ENCODE measurements at places on chromosomes 2 and 18.

DNA sequence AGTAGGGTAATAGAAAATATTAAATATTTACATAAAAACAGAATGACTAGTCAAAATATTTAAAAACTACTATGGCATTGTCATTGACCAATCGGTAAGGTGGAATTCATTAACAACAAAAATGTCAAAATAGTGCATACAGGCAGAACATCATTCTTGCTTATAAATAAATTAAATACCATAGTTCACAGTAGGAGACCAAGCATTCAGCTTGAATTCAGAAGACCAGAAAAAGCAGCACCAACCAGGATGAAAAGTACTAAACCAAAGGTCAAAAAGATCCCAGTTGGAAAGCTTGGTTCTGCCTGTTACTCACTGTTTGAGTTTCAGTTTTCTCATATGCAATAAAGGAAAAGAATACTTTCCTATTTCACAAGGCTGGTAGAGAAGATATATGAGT is 244.3 kb downstream of the OSR1 start:
- no peak for DNase-seq

DNA sequence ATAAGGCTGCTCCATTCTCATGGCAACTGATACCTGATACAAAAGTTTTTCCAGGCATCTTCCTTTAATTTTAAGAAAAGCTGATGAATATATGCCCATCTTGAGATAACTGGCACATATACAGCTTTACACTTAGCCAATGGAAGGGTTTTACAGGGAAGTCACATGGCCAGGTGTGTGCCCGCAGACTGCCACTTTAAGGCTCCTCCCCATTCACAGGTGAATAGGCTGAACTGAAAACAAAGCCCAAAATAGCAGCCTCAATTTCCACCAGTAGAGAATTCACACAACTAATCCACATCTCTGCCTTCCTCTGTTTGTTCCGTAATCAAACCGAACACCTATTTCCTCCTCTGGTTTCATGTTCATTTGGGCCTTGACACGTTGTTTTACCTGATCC is 9.8 kb upstream of the ME2 start:
- no peak for DNase-seq

DNA sequence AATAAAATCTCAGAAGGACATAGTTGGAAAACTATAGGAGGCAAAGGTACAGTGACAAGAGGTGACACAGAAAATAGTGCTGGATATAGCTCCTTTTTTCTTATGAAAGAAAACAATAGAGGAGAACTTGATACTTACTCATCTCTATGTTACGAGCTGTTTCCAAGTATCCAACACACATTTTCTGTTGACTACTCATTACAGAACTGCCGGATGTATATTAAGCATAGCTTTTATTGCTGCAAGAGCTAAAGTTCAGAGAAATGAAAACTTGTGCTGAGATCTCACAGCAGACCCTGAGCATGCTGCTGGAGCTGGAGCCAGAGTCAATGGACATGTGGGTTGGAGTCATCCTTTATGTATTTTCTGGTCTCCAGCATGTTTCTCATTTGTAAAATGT is 210.0 kb upstream of the NT5C1B start:
- no peak for DNase-seq

- no peak for DNase-seq
These were observed 44.5 kb upstream of the DAPL1 start for GRCh38 chr2:158750458-158751125.

DNA sequence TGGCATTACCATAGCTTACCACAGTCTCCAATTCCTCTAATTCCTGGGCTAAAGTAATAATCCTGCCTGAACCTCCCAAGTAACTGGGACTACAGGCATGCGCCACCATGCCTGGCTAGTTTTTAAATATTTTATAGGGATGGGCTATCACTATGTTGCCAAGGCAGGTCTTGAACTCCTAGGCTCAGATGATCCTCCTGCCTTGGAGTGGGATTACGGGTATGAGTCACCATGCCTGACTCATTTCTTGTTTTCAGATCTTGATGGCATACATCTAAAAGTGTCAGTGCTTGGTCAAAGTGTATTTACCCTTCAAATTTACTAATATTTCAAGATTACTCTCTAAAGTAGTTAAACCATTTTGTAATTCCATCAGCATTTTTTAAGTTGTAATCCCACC is 9.4 kb upstream of the SOCS6 start:
- peak; percentile 35 for DNase-seq

DNA sequence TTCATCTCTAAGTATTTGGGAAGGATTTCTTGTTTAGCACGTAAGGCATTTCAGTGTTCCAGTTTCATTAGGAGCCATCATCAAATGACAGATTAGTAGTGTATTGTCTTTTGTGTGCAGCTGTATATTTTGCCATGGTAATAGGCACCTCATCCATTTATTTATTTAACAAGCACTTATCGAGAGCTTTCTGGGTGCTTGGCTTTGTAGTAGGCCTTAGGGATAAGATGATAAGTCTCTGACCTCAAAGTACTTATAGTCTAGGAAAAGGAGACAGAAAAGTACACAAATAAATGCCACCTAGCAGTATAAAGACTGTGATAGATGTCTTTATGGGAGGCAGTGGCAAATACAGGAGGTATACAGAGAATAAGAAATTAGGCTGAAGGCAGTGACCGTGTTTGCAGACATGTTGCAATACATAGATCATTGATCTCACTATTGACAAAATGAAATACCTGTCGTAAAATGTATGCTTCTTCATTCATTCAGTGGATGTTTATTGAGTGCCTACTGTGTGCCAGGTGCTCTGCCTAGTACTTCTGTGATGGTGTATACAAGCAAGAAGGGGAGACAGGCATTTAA is 265.9 kb downstream of the SETBP1 start:
- DNase-seq: no peak

DNA sequence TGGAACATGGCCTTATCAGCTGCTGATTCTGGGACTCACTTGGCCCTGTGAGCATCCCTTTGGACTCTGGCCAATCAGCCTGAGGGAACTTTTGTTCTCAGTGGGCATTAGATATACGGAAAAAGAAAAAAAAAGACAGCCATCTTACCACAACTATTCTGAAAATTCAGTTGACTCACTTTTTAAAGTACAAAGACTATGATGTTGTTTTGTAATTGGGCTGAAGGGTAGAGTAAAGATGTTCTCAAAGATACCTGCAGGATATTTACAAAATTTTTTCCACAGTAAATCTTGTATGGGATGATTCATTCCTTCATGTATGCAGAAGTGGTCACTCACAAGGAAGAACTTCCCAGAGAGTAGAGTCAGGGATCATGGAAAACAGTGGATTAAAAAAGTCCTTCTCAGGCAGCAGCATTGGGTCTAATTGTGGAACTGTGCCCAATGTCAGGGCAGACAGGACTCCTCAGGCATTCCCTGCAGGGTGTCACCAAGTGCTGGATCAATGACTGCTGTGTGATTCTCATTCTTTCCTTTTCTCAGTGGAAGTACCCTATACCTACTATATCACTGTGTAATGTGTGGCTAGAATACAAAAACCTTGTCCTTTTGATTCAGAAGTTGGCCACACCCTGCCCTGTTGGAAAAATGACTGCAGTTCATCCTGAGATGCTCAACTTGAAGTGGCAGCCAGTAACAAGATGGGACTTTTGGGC is 35.4 kb downstream of the SULT1C4 start:
- DNase-seq: peak; percentile 86

DNA sequence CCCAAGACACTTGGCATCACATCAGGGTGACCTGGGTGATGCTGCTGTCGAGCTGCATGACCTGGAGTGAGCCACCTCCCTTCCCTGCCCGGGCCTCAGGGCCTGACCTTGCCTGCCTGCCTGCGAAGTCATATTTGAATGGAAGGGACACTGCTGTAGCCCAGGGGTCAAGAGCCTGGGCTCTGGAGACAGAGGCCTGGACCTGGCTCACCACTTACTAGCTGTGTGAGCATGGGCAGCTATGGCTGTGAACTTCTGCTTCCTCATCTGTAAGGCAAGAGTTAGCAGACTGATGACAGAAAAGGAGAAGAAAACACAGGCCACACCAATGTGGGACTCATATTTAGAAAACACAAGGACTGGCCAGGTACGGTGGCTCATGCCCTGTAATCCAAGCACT is 118.7 kb downstream of the ZFP36L2 start:
- no peak for DNase-seq

- DNase-seq: no peak
These were observed 21.8 kb upstream of the GIGYF2 start for GRCh38 chr2:232675381-232675780.

GRCh38 chr2:105377871-105378270 is 21.0 kb downstream of the FHL2 start:
- DNase-seq: no peak

DNA sequence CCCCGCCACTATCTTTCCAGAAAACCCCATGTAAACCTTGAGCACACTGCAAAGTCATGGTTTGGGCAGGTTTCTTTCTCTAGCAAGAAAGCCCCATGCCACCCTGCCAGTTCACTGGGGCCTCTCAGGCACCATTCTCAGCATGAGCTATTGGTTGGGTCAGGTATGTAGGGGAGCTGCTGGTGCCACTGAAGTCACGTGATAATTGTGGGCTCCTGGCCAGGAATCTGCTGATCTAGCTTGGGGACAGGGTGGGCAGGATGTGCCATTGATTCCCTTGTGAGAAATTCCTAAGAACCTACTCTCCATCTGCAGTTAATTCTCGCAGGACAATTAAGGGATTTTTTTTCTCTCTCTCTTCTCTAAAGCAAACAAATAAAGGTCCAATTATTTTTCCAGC is 26.5 kb upstream of the HNMT start:
- DNase-seq: no peak

- no peak for DNase-seq
These were observed 392.5 kb downstream of the FIGN start for GRCh38 chr2:163343316-163343715.

DNA sequence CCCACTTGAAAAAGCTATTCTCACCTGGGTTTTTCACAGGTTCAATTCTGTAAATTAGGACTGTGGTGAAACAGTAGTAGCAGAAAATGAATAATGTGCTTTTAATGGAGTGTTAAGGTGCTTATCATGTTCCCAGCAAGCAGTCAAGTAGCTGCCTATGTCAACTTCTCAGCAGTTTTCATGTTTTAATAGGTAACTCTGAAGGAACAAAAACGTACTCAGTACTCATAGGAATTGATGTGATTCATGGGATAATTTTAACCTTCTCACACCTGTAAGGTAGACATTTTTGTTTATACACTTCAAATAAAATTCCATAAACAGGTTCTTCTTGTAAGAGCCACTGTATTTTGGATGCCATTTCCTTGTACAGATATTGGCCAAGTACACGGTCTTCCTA is 801.6 kb downstream of the MBD2 start:
- DNase-seq: no peak
